Stimulated activated CD4-positive, alpha-beta T cell treated with anti-CD3 and anti-CD28 coated beads, TNF-alpha, amount 100 ng/mL, for 4 hours (primary cell): ENCODE measurements at places on chromosomes 12 and 14.

DNA sequence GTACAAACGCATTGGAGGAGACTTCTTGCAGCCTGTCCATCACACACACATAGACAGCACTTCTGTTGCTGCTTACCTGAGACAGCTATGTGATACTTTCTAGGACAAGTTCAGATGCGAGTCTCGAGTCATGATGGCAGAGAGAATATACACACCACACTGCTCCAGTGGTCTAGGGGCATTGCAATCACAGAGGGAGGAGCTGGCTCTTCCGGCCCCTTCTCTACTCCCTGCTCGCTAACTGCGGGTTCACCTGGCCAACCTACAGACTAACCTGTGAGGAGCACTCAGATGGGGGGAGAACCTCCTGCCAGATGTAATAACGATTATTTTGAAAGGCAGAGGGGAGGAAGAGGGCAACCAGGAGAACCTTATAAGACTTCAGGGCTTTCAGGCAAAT is 30.7 kb downstream of the EMP1 start:
- no peak for DNase-seq

GRCh38 chr12:63752283-63752682 is 27.4 kb upstream of the RXYLT1 start:
- no peak for DNase-seq

DNA sequence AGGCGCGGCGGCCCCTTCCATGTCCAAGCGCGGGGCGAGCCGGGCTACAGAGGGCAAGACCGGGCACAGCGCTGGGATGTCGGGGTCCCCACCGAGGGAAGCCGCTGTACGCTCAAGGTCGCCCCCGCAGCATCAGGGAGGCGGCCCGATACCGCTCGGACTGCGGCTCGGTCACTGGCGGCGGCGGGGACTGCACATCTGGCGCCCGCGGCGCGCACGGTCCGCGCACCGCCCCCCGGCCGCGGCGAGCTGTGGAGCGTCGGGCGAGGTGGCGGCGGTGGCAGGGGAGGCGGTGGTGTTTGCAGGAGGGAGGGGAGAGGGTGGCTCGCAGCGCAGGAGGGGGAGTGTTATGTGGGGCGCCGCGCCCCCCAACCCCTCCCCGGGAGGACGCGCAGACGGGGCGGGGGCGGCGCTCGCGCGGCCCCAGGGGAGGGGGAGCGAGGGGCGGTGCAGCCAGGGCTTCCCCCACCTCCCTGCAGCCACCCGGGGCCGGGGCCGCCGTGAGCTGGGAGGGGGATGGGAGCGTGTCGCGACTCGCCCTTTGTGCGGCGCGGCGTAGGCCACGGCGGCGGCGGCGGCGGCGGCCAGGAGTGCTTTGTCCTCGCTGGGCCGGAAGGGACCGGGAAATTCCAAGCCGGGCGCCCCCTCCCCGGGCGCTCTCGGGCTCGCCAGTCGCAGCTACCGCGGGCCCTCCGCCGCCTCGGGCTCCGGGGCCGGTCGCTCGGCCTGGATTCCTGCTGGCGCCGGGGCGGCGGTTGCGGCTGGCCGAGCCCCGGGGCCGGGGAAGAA is at the start of gene NUAK1:
Gene NUAK1 (minus strand): TSS at position 322 of the 789 bp plus-strand sequence. CDS start 301 bp downstream, at position 21.
- DNase-seq = no peak

- DNase-seq = no peak
These were observed 109.4 kb upstream of the HIF1A start for GRCh38 chr14:61585598-61586543.

DNA sequence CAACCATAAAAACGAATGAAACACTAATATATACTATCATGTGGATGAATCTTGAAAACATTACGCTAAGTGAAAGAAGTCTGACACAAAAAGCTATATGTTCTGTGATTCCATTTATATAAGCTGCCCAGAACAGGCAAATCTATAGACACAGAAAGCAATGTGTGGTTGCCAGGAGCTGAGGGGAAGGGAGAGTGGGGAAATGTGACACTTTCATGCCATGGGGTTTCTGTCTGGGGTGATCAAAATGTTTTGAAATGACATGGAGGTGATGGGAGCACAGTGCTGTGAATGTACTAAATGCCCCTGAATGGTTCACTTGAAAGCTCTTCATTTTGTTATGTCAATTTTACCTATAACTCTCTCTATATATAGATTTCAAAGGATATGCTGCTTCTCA is 30.1 kb downstream of the ATG14 start:
- DNase-seq = no peak

DNA sequence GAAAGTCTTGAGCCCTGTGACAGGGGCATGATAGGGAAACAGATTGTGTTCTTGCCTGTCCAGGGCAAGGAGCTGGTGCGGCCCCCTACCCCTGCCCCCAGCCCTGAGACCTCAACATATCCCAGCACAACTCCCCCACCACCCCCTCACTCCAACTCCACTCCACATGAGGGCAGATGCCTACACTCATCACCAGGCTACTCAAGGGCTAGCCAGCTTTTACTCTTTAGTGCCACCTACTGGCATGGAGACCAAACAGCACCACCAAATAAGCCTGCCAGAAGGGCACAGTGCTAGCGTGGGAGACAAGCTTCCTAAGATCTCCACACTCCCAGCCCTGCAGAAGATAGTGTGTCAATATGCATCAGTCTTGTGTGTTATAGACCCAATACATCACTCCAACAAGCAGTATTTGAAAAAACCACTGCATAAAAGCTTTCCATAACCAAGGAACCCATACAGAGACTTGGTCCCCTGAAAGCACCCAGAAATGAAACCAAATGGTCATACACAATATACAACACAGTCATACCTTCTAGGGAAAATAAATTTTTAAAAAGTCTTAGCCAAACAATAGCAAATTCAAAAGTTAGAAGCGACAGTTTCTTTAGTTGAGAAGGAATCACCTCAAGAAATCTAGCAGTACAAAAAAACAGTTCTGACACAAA is 154.4 kb downstream of the KCNK10 start:
- peak; percentile 27 for DNase-seq

- no peak for DNase-seq
These were observed 3.8 kb upstream of the TBX3 start for GRCh38 chr12:114687802-114688201.

DNA sequence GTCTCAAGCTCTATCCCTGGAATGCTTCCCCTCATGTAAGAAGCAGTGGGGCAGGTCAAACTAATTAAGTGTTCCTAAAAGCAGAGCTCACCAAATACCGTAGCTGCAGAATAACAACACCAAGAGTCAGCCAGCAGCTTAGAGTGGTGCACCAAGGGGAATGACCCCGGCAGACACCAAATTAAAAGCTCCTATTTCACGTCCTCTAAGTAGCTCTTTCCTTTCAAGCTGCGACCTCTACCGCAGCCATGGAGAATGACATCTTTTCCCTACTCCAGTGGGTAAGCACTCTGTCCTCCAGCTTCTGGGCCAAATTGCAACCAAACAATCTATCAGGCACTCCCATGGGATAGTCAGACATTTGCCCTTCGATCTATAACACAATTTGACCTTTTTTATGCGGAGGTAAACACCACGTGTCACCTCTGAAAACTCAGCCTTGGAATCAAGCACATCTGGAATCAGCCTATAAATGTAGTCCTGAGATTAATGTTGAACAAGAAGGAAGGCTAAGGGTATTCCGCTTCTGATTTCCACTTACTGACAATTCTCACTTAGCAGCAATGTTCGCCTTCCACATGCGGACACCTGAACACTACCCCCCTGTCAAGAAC is 67.6 kb upstream of the CDKN3 start:
- no peak for DNase-seq

GRCh38 chr12:43063650-43064049 is 474.1 kb upstream of the PRICKLE1 start:
- DNase-seq = no peak

GRCh38 chr14:61064856-61065255 is 83.8 kb downstream of the SLC38A6 start:
- no peak for DNase-seq

GRCh38 chr12:130838284-130838950 is 633 bp downstream of the STX2 start:
- DNase-seq = no peak

DNA sequence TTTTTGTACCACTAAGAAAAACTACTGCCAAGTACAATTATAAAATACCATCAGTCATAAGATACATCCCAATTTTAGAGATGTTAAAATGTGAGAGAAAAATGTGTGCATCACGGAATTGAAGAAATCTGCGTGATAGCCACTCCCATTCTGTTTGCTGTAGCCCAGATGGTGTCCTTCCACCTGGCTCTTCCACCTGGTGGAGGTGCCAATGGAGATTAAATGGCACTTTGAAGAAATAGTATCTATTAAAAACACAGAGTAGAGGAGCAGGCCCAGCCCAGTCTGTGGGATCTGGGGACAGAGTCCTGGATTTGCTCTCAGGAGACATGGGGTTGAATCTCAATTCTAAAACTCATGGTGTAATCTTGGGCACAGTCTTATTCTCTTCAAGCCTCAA is 35.5 kb downstream of the TSPAN11 start:
- no peak for DNase-seq

GRCh38 chr12:109777544-109777943 is 55.7 kb downstream of the TRPV4 start:
- no peak for DNase-seq
